ENCODE measurements at places on chromosomes 2 and 18. TPM values are rescaled to one million over a fixed set of nuclear protein-coding genes. Genes with fewer than 3 reads are reported as not detected.

The IL36B gene
- not detected for total RNA-seq

The WDR35 gene
- total RNA-seq = 10.2 TPM

DNA sequence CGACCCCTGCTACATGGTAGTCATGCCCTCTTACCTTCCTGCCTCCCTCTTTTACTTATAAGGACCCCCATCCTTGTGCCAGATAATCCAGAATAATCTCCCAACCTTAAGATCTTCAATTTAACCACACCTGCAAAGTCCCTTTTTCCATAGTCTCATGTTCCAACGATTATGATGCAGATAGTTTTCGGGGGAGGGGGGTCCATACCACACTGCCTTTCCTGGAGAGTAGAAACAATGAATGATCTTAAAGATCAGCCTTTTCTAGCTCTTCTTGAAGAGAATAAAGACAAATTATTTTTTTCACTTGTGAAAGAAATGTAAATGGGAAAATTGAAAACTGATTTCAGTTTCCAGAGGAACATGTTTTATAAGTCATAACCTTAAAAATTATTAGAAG lies 4.3 kb upstream of the FAM98A start:
- no peak for DNase-seq

GRCh38 chr2:235725016-235725489 lies 231.2 kb downstream of the AGAP1 start:
- DNase-seq = no peak

- no peak for DNase-seq
Measured at GRCh38 chr2:34831096-34831495, 1232.0 kb upstream of the FAM98A start.

- DNase-seq = no peak
Measured at GRCh38 chr2:61658841-61659780, 121.0 kb upstream of the XPO1 start.

DNA sequence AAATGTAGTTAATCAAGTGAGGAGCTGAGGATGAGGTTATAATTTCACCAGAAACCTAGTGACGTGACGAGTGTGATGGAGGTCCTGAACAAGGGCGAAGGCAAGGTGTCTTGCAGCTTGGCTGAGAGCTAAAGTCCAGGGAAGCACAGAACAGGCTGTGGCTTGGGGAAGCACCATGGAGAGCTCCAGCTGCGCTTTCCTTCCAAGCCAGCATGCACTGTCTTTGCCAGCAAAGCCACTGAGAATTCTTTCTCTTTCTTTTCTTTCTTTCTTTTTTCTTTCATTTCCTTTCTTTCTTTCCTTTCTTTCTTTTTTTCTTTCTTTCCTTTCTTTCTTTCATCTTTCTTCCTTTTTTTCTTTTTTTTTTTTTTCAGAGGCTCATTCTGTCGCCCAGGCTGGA lies 239.3 kb downstream of the FBXO15 start:
- no peak for DNase-seq

- no peak for DNase-seq
Measured at GRCh38 chr2:65277118-65277517, 49.5 kb downstream of the ACTR2 start.

- DNase-seq = no peak
Measured at GRCh38 chr2:232490221-232491138, 2.8 kb upstream of the ECEL1 start.

DNA sequence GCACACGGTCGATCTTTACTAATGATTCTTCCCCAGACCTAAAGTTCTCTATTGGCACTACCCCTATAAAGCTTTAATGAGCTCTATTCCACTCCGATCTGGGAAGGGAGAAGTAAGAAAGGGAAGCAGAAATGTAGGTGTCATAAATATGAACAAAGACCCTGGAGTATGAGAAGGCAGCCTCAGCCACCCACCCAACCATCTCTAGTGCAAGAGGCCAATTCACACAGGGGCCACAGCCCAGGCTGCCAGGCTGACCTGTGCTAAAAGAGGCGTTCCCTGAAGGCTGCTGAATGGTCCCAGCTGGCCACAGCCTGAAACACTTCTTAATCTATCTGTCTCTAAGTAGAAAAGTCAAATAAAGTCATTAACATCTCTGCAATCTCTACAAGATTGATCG lies 60.1 kb upstream of the ACTR3 start:
- no peak for DNase-seq
